ENCODE measurements at places on chromosomes 5 and 9. TPM values are rescaled to one million over a fixed set of nuclear protein-coding genes. Genes with fewer than 3 reads are reported as not detected.

- H3K4me1 ChIP-seq, result peaks cover 16% of the 10 kb centered on the region
- no peak overlapping the region for H3K4me3 ChIP-seq
- no peak overlapping the region for H3K27ac ChIP-seq
- no peaks in the 10 kb centered on the region for H3K27me3 ChIP-seq
- no peaks in the 10 kb centered on the region for H3K36me3 ChIP-seq
- no peak for DNase-seq
These were observed 93.7 kb downstream of the JAKMIP2 start for GRCh38 chr5:147688656-147689356.

- no peaks in the 10 kb centered on the region for H3K4me1 ChIP-seq
- peaks cover 22% of the 10 kb centered on the region for H3K36me3 ChIP-seq
- no peak overlapping the region for H3K27ac ChIP-seq
- H3K27me3 ChIP-seq, result no peaks in the 10 kb centered on the region
- no peak overlapping the region for H3K4me3 ChIP-seq
These were observed 37.5 kb downstream of the RBM27 start for GRCh38 chr5:146240951-146241350.

DNA sequence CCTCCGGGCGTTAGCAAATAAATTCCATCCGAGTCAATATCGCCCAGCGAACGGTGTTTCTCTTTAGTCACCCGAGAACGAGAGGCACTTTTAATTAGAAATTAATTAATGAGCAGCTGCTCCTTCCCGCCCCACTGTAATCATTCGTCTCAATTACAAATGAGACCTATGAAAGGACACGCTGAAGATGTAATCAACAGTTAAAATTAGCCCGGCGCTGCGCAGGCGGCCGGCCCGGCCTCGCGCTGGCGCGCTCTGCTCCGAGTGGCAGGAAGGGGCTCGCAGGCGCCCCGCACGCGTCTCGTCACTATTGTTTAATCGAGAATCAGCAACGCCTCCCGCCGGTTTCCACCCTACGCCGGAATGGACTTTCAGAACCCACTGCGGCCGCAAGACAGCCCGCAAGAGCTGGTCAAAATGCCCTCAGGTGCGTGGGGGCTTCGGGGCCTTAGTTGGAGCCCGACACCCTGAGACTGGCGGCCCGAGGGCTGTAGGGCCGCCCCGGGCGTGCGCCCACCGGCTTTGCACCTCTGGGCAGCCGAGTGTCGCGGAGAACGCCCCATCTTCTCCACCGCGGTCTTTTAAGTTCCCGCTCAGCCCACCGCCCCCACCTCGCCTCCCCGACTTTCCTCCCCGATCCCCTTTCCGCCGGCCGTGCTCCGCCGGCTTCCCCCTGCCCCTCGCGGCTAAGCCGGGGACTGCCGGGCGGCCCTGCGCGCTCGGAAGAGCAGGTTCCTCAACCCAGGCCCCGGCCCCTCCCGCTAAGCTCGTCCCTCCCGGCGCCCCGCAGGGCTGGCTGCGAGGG, 597 bp upstream of the IRX4 start:
- no peak for DNase-seq
- peaks cover 6% of the 10 kb centered on the region for H3K4me1 ChIP-seq

PCDHGA3 gene
- total RNA-seq, result 0.27 TPM

NTNG2 gene
- 2.6 TPM for total RNA-seq

Measured in type B pancreatic cell (in vitro differentiated cells).